ENCODE measurements at places on chromosomes 5 and 9.

DNA sequence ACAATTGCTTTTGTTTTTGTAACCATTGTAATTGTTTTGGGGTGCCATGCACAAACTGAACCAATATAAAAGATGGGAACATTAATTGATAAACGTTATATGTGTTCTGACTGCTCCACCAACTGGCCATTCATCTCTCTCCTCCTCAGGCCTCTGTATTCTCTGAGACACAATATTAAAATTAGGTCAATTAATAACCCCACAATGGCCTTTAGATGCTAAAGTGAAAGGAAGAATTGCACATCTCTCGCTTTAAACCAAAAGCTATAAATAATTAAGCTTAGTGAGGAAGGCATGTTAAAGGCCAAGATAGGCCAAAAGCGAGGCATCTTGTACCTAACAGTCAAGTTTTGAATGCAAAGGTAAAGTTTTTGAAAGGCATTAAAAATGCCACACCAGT lies 448.4 kb upstream of the ITGA1 start:
- no peak for DNase-seq

- no peak for DNase-seq
Measured at GRCh38 chr9:12351293-12352044, 341.7 kb upstream of the TYRP1 start.

DNA sequence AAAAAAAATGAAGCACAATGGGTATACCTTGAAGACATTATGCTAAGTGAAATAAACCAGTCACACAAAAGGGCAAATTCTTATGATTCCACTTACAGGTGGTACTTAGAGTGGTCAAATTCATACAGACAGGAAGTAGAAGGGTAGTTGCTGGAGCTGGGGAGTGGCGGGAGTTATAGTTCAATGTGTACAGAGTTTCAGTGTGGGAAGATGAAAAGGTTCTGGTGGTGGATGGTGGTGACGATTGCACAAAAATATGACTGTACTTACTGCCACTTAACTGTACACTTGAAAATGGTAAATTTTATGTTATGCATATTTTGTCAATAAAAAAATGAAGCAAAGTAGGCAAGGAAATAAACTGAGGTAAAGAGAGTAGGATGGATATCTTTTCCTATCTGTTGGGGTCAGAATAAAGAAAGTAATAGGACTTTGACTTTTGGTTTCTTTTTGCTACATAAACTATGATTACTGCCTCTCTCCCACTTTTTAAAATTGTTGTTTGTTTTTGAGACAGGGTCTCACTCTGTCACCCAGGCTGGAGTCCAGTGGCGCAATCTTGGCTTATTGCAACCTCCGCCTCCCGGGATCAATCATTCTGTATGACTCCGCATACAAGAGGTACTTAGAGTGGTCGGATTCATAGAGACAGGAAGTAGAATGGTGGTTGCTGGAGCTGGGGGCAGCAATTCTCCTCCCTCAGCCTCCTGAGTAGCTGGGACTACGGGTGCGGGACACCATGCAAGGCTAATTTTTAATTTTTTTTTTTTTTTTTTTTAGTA lies 4.0 kb upstream of the PSAT1 start:
- no peak for DNase-seq

DNA sequence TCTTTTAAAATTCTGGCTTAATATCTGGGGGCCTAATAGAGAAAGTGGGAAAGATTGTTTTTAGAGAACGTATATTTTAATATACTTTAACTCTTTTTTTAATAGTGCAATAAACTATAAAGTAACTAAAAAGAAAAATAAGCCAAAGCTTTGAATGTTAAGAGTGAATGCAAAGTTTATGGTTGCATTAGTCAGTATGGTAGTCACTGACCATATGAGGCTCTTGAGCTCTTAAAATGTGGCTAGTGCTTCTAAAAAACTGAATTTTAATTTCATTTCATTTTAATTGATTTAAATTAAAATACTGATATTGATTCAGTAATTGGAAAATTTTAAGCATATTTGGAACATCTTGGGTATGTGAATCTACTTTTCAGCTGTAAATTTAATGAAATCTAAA lies 310.7 kb downstream of the PJA2 start:
- DNase-seq = no peak

DNA sequence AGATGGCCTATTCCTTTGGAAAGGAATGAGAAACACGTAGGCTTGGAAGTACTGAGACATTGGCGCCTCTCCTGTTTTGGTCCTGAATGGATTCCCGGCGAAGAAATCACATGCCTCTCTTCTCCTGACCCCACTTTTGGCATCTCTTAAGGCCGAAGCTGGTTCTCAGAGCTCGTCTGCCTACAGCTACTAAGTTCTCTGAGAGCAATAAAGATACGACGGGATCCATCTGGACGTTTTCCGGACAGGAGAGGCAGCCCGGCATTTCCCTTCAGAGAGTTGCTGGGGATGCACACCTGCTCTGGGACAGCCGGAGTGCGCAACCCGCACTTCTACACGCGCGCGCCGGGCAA lies 336.8 kb upstream of the PUM3 start:
- no peak for DNase-seq

GRCh38 chr9:104617418-104617817 lies 586 bp downstream of the OR13C9 start:
- no peak for DNase-seq

GRCh38 chr5:149581931-149582768 lies 852 bp downstream of the ARHGEF37 start:
- peak; percentile 36 for DNase-seq

DNA sequence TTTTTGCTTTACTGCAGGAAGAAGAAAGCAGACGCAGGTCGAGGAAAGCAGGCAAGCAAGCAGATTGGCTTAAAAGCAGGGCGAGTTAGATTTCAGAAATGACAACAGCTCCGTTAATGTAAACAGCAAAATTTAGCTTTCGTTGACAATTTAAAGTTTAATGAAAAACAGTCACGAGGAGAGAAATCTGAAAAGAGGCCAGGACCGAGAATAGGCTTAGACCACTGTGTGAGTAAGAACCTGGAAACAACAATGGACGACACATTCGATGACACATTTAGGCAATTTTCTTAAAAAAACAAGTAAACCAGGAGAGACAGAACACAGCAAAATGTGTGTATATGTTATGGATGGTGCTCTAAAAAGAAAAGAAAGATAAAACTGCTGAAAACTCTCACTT lies 155.3 kb downstream of the ISOC1 start:
- DNase-seq = no peak

DNA sequence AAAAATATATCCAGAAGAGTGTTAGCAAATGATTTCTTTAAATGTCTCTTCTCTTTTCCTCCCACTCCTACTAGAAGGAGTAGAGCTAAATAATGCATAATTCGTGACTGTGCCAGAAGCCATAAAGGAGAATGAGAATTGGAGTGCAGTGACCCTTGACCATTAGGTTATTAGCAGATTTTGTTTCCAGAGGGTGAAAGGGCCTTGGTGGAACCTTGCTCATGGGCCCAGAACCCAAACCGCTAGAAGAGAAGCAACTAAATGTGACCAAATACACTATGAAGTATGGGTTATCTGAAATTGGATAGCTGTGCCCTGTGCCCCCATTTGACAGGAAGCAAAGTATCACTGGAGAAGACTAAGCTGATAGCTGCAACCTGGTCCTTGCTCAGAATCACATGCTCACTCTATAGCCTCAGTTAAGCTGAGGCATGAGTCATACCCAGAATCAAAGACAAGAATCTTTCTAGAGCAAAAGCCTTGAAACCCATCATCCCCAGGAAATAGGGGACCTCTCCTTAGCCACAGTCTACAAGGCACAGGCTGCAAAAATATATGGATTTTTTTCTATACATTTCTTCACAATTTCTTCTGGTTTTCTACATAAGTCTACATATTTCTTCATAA lies 36.3 kb downstream of the CAPSL start:
- DNase-seq = no peak

GRCh38 chr5:172559004-172559932 lies 81.8 kb upstream of the NEURL1B start:
- no peak for DNase-seq

- DNase-seq = no peak
Measured at GRCh38 chr5:27598576-27598975, 560.2 kb upstream of the CDH9 start.

DNA sequence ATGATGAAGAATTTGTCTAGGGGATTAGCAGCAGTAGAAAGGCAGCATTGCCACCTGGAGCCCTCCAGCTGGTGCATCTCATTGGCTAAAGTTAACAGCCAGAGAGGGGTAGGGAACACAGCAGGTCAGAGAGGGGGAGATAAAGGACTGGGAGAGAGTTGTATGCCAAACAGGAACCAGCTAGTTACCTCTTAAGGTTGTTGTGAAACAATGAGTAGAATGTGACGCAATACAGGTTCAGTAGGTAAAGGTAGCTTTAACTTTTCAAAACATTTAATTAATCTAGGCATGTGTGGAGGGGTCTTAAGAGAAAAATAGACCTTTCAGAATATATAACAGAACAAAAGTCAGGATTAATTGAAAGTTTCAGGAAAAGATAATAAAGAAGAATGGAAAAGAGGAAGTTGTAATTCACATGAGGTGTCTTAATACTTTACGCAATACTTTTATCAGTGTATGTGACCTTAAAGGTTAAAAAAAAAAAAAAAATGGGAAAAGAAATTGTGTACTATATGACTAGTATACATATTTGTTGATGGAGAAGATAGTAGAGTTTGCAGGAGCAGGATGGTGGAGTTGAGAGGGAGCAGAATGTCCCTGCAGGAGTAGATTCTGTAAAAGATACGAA lies 14.3 kb downstream of the FBXO38 start:
- no peak for DNase-seq

GRCh38 chr9:113993838-113994540 lies 84.1 kb downstream of the AMBP start:
- DNase-seq = peak; percentile 70

GRCh38 chr9:14891332-14891731 lies 18.9 kb downstream of the FREM1 start:
- no peak for DNase-seq

- no peak for DNase-seq
Measured at GRCh38 chr9:83536332-83536731, 1.9 kb downstream of the FRMD3 start.

GRCh38 chr5:150562832-150563231 lies 54.9 kb downstream of the NDST1 start:
- peak; percentile 11 for DNase-seq

GRCh38 chr9:97640325-97640724 lies 6.7 kb downstream of the NCBP1 start:
- DNase-seq = no peak

DNA sequence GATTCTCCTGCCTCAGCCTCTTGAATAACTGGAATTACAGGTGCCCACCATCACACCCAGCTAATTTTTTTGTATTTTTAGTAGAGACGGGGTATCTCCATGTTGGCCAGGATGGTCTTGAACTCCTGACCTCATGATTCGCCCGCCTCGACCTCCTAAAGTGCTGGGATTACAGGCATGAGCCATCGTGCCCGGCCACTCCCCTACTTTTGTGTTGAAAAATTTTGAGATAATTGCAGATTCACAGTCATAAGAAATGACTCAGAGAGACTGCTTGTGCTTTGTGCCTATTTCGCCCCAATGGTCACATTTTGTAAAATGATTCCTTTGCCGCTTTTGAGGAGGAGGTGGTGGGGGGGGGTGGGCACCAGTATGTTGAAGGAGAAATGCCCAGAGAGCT lies 48.1 kb upstream of the SH3PXD2B start:
- DNase-seq = no peak

DNA sequence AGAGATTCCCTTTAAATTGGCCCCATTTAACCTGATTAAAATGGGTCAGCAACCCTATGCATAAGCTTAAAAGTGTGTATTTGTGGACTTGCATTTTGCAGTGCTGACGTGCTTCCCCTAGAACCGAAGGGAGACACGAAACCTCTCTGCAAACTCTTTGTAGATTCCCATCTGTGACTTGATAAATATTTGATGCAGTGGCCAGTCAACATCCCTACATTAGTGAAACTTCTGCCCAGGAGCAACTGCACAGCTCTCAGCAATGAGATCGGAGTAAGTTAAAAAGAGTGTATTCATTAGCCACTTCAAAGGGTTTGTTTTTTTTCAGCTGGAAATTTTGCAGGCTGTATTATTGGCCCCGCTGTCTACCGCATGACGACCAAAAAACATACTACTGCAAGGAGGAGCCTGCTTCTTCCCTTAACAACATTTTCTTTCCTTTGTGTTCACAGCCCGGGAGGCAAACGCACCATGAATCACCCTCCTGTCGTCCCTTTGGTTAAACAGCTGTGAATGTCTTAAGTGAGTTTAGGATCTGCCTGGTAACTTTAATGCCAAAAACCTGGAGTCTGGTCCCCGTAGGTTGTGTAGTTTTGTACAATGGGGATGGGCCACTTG lies 38.0 kb upstream of the TCERG1 start:
- DNase-seq = no peak

- no peak for DNase-seq
Measured at GRCh38 chr9:137058521-137059234, 4.8 kb upstream of the ENTPD2 start.

DNA sequence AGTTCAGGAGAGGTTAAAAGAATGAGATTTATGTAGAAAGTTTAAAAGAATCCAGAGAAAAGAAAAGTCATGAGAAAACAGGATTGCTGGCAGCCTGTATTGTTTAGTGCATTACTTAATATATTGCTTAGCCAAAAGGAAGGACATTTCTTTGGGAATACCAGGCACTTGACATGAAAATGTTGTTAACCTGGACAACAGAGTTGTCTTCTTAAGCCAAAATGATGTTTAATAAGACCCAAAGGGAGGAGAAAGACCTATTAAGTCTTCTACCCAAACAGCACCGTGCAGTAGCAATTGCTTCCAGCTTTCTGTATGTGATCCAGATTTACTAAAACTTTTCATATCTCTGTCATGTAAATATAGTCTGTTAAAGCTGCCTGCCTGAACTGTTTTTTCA lies 74.0 kb upstream of the PRLR start:
- no peak for DNase-seq

Measured in midbrain (tissue), 1 donor.